Hippocampal formation (tissue), 2 donors: ENCODE measurements at places on chromosomes 1 and 21.

DNA sequence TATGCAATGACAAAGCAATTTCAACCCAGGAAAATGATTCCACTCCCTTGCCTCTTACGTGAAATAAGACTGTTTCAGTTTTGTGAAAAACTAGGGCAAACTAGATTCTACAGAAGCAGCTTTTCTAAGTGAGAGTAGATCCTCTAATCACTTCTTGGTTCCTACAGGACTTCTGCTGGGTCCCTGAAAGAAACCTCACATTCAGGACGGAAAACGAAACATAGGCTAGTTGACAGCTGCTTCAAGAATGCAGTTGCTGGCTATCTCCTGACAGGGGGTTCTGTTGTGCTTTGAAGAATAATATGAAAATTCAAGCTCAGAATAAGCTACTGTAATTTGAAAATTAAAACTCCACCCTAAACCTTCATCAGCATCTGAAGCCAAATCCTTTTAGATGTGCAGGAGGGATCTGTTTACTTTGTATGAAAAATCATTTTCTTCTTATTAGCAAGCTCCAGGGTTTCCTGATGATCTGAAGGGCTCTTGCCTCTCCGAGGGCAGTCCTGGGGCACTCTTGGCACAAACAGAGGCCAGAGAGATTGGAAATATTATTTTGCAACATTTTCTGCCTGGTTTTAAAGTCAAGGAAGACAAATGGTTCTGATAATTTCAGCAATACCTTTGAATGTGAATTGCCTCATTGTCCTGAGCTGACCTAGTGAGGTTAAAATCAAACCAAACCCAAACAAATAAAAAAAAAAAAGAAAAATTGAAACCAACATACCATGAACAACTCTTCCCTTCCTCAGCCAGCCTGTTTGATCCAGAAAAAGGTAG lies 55.0 kb downstream of the NTMT2 start:
- DNase-seq, result no peak

- no peak for DNase-seq
Observed at GRCh38 chr1:112457955-112458354, 50.8 kb upstream of the WNT2B start.

DNA sequence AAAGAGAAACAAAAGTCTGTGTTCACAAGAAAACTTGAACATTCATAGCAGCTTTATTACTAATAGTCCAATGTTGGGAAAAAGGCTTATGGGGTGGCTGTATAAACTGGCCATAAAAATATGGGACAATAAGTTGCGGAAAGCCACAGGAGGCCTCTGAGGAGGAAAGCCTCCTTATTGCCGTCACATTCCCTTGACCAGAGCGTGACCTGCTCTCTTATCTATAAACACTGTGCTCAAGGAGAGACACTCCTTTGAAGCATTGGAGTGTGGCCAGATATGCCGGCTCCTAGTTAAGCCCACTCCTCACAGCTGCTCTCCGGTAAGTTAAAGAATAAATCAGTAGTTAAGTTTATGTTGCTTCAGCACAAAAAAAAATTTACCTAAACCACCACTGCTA lies 19.7 kb downstream of the OR6Y1 start:
- no peak for DNase-seq

- DNase-seq, result no peak
Observed at GRCh38 chr1:11789126-11790067, 16.4 kb downstream of the MTHFR start.

DNA sequence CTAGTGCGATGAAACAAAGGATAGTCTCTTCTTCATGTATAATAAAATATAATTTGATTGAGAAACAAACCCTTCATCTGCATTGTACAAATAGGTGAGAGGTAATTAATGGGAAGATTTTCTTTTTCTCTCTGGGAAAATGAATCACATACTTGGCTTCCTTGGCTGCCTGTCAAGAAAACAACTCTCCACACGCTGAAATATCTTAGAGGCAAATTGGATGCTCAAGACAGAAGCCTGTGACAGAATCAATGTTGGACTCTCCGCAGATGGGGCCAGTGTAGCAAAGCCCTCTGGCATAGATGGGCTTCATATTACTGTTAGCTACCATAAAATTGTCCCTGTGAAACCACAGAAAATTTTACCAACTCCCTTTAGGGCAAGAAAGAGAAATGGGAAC lies 186.6 kb downstream of the GRIK1 start:
- no peak for DNase-seq

DNA sequence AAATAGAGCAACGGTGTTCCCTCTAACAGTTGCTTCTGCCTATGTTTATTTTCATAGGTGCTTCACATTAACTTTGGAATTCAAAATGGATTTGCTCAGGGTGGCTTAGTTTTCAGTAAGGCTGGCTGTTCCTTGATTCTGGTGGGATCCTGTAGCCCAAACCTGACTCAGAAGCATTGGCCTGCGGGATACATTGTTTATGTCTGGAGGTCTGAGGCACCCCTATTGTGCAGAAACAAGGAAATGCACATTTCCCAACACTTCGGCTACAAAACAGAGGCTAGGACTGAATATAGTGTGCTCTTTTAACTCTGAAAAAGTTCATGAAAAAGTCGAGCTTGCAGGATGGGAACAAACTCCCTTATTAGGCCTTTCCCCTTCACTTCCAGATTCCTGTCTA lies 133.8 kb upstream of the F3 start:
- DNase-seq, result no peak

DNA sequence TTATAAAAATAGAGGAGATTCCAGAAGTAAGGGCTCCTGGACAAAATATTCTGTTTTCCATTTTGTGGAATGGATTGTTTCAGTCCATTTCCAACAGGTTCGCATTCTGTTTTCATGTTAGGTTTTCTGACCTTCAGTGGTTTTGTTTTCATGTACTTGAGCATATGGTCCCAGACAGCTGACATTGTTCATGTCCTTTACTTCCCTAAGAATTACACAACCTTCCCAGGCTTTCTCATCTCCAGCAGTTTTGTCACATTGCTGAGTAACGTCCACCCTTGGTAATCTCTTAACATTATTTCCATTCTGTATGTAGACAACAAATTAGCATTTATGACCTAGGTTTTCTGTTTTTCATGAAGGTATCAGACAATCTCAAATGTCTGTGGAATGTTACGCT lies 21.0 kb upstream of the ERRFI1 start:
- DNase-seq, result no peak

DNA sequence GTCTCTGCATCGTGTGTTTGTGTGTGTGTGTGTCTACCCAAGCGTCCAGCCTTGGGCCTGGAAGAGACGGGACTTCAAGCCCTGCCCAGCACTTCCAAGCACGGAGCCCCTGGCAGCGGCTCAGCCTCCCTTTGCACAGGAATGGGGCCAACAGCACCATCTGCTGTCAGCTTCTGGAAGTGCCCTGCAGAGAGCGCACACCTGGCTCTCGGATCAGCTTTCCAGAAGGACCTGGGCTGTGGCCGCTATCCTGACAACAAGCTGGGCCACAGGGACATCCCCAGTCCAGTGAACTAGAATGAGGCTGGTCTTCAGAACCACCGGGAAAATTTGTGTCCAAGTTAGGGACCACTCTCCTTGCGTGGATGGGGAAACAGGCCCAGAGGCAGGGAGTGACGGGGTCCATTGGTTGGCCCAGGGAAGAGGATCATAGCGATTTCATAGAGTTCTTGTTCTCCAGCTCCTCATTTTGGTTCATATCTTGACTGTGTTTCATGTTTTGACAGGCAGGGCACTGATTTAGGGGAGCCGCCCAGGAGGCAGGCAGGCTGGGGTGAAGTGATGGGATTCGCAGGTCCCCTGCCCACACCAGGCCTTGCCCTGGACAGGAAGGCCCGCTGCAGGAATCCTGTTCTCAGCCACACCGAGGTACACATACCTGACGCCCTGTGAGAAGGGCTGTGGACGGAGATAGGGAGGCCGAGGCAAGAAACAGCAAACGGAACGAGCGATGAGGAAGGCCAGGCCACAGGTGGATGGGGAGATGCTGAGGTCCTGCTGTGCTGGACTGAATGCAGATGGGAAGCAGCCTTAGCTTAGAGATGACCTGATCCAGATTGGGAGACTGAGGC lies 38.4 kb downstream of the TAS1R2 start:
- peak; percentile 24 for DNase-seq

GRCh38 chr1:226187380-226187779 lies 839 bp upstream of the ACBD3 start:
- no peak for DNase-seq

- no peak for DNase-seq
Observed at GRCh38 chr1:104923075-104923474, 1173.4 kb downstream of the AMY1C start.

- no peak for DNase-seq
Observed at GRCh38 chr1:165279882-165280281, 76.6 kb downstream of the LMX1A start.

DNA sequence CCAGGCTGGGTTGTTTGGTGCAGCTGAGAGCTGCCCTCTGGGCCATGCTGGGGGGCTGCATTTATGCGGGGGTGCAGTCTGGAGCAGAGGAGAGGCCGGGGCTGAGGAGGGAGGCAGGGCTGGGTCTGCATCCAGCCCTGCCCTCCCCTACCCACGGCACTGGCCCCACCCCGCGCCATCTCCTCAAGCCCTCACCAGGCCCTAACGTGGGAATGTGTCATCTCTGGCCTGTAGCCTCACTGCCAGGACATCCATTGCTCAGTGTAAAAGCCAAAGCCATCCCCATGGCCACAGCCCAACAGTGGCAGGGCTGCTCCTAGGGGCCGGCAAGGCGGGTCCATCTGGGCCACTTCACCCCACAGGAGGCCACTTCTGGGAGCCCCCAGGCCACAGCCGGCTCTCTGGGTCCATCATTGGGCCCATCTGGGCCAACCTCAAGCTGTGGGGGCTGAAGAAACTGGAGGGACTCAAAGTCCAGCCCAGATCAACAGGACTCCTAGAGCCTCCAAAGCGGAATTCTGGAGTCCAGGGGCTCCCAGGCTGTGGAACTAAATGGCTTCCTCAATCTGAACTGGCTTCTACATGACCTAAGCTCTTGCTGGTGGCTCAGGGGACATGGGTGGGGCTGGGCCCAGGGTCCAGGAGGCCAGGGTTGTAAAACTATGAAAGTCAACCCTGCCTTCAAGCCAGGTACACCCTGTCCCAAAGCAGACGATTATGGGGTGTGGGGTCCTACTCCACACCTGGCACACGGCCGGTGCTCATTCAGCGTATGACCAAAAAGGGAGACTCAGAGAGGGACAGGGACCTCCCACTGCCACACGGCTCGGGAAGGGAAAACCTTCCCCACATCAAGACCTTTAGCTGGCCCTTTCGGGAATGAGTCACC lies 32.6 kb downstream of the RUNX3 start:
- no peak for DNase-seq

DNA sequence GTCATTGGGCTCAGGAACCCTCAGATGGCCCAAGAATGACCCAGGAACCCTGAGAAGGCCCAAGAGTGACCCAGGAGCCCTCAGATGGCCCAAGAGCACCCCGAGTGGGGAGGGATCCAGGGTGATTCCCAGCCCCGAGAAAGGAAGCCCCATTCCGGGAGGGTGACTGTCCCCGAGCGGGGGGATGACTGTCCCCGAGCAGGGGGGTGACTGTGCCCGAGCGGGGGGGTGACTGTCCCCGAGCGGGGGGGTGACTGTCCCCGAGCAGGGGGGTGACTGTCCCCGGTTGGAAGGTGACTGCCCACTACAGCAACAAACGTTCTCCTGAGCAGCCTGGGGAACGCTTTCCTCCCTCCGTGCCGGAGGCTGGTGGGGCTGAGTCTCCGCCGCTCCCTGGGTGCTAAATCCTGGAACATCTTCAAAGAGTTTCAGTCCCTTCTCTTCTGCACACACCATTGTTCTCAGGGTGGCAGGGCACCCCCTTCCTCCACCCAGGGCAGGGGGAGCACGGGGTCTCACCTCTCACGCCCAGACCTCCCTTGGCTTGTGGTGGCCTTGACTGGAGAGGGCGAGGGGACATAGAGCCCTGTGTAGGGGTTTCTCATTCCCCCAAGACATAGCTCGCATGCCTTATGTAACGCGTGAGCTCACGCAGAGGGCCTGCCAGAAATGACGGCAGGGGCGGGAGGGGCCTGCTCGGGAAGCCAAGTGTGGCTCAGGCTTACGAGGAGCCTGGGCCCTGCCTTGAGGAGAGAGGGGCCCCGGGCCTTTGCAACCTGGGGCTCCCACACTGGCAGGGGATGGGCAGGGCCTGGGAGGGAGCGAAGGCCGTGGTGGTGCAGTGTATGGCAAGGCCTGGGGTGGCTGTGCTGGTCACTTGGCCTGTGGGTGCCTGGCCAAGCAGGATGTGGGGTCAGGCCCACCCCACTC lies 14.3 kb upstream of the SKI start:
- DNase-seq, result peak; percentile 24

DNA sequence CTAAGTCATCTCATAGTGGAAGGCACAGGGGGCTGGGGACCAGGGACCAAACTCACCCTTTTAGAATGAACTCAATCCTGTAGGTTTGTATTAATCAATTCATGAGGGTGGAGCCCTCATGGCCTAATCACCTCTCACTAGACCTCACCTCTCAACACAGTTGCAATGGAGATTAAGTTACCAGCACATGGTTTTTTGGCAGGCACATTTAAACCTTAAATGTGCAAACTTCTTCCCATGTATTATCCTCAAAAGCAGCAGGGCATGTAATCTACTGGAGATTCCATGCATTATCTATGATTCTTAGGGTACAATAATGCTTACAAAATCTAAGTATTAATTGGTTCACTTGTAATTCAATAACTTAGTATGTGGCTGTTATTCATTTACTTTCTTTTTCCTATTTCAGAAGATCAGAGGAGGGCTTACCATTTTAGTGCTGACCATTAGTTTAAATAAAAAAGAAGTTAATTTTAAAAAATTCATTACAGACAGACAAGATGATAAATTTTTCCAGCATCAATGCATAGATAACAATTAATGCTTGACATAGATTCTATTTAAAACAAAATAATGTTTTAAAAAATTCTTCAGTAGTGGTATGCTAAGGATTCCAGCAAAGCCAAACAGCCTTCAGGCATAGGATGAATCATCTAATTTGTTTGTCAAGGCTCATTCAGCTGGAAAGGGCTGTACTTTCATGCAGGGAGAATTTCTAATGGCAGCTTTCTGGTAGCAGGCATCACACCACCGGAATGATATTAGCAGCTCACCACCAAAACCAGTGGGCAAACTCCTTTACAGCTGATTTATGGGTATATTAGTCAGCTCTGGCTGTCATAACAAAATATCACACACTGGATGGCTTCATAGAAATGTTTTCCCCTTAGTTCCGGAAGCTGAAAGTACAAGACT lies 124.6 kb upstream of the ZNF648 start:
- DNase-seq, result no peak

DNA sequence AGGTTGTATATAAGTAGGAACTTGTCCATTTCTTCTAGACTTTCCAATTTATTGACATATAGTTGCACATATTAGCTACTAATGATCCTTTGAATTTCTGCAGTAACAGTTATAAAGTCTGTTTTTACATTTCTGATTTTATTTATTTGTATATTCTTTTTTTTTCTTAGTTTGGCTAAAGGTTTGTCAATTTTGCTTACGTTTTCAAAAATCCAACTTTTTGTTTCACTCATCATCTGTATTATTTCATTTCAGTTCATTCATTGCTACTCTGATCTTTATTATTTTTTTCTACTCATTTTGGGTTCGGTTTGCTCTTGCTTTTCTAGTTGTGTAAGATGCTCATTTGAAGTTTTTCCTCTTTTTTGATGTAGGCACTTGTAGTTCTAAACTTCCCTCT lies 97.9 kb downstream of the RPS6KC1 start:
- DNase-seq, result no peak
